ENCODE measurements at places on chromosomes 6 and 20.

GRCh38 chr20:57680934-57681914, 28.6 kb downstream of the PMEPA1 start:
- no peak for DNase-seq

DNA sequence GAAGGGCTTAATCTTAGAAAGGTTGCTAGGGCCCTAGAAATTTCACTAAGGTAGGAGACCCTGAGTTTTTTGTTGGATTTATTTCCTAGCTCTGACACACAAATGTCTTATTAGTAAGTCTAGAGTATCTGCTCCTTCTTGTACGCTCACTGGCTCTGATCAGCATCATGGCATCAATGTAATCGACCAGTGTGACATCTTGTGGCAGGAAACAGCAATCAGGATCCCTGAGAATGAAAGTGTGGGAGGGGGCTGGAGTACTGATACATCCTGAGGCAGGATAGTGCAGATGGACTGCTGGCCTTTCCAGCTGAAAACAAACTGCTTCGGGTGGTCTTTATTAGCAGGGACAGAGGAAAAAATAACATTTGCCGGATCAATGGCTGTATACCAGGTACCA, 10.0 kb upstream of the CST7 start:
- DNase-seq = no peak

DNA sequence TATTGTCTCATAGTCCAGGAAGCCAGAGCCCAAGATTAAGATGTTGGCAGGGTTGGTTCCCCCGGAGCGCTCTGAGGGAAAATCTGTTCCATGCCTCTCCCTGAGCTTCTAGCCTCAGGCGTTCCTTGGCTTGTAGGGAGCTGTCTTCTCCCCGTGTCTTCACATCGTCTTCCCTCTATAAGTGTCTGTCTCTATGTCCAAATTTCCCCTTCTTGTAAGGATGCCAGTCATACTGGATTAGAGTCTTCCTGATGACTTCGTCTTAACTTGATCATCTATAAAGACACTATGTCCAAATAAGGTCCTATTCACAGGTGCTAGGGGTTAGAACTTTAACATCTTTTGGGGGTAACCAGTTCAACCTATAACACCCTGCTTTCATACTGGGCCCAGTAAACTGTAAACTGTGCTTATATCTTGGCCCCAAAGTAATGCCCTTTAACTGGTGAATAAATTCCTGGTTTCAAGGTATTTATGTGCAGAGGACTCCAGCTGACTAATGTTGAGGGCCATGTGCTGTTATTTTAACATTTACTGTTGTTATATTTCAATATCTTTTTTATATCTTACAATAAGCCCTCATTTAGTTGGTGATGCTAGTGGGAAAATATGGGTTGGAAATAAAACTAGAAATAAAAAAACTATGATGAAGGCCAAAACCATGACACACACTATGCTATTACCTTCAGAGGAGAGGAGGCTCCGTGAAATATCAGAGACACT, 101.7 kb upstream of the IYD start:
- no peak for DNase-seq

DNA sequence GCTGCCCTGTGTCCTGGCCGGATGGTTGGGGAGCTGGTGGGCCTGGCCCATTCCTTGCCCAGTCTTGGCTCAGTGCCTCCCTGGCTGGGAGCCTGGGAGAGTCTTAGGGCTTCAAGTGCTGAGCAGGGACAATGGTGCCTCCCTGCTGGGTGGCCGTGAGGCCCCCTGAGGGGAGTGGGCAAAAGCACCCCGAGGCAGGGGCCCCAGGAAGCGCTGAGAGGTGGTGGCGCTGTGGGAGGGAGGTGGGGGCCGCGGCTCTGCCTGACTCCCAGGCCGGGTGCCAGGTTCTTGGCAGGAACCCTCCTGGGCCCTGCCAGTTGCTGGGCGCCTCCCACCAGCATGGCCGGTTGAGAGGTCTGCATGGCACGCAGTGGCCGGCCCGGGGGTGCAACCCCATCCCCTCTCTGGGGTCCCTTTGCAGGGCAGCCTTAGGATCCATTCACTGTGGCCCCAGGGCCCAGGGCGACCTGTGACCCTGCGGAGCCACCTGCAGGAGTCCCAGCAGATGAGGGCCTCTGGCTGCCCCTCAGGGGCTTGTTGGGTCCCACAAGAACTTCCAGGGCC, 9.2 kb upstream of the RPS21 start:
- DNase-seq = no peak

DNA sequence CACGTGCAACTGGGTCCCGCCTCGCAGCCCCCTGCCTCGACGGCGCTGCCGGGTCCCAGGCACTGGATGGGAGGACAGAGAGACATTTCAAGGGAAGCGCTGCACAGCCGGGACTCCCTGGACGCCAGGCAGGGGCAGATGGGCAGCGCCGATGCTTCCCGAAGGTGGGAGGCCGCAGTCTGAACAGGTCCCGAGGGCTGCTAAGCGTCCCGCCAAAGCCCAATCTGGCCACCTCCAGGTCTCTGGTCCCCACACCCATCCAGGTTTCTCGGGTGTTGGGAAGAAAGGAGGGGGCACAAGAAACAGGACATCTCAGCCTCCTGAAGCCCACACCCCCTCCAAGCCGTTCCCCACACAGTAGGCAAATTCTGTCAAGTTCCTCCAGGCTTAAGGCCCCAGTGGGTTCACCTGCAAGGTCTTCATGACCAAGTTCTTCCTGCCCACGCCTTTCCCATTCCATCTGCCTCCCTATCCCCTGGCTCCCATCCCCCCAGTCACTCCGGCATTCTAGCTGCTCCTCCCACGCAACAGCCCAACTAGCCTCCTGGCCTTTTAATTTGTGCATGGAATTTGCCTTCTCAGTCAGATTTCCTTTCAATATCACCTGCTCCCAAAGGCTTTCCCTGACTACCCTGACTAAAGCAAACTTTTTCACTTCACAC, 5.4 kb upstream of the CPXM1 start:
- no peak for DNase-seq

DNA sequence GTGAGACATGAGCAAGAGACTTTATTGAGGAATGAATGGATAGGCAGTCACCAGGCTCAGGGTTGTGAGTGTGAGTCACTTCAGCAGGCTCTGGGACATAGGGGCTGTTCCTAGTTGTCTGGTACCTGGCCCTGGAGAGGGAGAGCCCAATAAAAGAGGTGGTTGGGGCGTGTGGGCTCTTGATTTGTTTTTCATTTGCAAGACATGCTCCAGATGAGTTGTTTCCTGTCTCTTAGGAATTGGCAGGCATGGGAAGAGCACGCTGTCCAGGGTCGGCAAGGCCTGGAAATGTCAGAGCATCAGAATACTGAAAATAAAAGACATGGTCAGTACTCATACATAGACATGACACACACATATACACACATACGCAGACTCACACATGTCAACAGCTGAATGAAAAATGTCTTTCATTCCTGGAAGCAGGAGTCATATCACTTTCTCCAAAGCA, 166.3 kb upstream of the SULF2 start:
- DNase-seq = no peak

DNA sequence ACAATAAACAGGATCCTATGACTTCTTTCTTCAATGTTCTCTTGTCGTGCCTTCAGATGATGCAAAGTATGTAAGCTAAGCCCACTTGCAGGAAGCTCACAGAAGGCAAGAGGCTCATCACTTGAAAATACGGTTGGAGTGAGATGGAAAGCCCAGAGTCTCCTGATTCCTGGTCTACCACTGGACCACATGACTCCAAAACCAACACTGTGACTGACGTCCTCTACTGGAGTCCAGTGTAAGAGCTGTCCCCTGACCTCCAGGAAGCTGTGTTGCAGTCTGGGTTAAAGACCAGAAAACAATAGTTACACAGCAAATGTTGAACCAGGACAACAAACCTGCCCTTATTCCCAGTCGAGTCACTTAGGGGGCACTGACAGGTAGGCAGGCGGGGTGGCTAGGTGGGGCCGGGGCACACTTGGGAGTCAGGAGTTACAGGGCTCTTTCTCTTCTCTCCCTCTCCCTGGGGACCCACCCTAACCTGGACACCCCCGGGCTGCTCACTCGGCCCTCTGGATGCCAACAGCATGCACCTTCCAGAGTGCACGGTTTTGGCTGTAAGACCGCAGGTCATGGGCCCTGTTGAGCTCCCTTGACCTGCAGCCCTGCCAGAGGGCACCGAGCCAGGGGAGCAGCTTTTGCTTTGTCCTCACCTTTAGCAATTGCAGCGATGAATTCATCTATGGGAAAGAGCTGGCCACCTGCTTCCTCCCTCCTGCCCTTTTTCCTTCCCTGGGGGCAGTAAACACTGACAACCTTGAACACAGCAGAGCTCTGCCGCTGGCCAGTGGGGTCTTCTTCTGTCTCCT, 7.4 kb downstream of the PCK1 start:
- no peak for DNase-seq

GRCh38 chr20:47735412-47736400, 49.6 kb downstream of the SULF2 start:
- DNase-seq = no peak

- DNase-seq = no peak
Observed at GRCh38 chr20:16710781-16711180, 19.0 kb upstream of the SNRPB2 start.

- DNase-seq = no peak
Observed at GRCh38 chr6:17354700-17355403, 38.5 kb upstream of the CAP2 start.
